IMR-90 (cell line): ENCODE measurements at places on chromosomes 2 and 18. TPM values are rescaled to one million over a fixed set of nuclear protein-coding genes. Genes with fewer than 3 reads are reported as not detected.
A peak's percentile ranks its signal among the peaks of the same experiment; 100 is the strongest.

The C2orf92 gene
- 2.0 and 2.5 TPM in 2 replicates for polyA plus RNA-seq

The BOK gene
- polyA plus RNA-seq: 34.4 and 37.4 TPM in 2 replicates

The AKAIN1 gene
- not detected in 2 replicates for polyA plus RNA-seq

The DIPK1C gene
- not detected in 2 replicates for polyA plus RNA-seq

The LYG1 gene
- 0.92 and 1.2 TPM in 2 replicates for polyA plus RNA-seq

DNA sequence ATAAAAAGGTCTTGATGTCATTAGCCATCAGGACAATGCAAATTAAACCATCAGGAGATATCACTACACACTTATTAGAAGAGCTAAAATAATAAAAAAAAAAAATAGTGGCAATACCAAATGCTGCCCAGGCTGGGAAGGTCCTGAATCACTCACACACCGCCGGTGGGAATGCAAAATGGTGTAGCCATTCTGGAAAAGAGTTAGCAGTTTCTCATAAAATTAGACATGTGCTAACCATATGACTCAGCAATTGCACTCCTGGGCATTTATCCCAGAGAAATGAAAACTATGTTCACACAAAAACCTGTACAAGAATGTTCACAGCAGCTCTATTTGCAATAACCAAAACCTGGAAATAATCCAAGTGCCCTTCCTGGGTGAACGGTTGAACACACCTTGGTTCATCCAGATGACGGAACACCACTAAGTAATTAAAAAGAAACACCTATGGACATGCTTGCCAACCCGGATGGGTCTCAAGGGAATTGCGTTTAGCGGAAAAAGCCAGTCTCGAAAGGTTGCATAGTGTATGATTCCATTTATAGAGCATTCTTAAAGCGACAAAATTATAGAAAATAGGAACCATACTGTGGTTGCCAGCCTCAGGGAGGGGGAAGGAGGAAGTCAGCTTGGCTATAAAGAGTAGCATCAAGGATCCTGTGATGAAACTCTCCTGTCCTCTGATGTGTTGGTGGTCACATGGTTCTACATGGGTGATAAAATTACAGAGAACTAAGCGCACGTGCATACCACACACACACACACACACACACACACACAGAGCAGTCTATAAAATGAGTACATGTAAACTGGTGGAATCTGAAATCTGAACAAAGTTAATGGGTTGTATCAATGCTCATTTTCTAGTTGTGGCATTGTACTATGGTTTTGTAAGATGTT lies 4.6 kb downstream of the MBP start:
- peak overlapping the region; percentile 51; the same call in 1 of the 2 replicates for H3K27ac ChIP-seq
- H3K4me3 ChIP-seq: no peak overlapping the region
- H3K4me1 ChIP-seq: peaks cover 20% of the 10 kb centered on the region
- peaks cover 14% of the 10 kb centered on the region for H3K27me3 ChIP-seq
- no peaks in the 10 kb centered on the region for H3K36me3 ChIP-seq

GRCh38 chr2:127762846-127763245 lies 48.1 kb downstream of the WDR33 start:
- H3K27ac ChIP-seq: no peak overlapping the region; the same call in 1 of the 2 replicates
- peak; percentile 90 for DNase-seq
- no peak overlapping the region for H3K4me3 ChIP-seq
- peaks cover 10% of the 10 kb centered on the region for H3K36me3 ChIP-seq

DNA sequence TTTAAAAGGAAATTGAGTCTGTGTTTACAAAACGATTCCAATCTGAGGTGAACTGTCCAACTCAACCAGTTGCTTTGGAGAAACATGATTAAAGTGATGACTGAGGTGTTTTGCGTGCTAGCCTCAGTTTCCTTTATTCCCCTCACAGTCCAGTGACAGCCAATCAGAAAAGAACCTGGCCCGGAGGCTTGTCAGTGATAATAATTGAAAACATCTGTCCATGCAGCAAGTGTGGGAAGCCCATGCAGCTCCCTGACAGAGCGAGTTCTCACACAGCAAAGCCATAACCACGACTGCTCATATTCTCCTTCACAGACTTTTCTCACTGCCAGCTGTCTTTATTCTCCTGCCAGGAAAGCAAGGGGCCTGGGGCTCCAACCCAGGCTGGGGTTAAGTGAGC lies 613.4 kb downstream of the ARHGAP15 start:
- DNase-seq: peak; percentile 36
- no peak overlapping the region for H3K4me3 ChIP-seq
- no peaks in the 10 kb centered on the region; the same call in 1 of the 2 replicates for H3K4me1 ChIP-seq
- no peak overlapping the region for H3K27ac ChIP-seq
- no peaks in the 10 kb centered on the region for H3K27me3 ChIP-seq

GRCh38 chr2:119174216-119174992 lies 15.9 kb upstream of the C1QL2 start:
- H3K4me1 ChIP-seq: no peaks in the 10 kb centered on the region
- peaks cover 11% of the 10 kb centered on the region; the same call in 1 of the 2 replicates for H3K27me3 ChIP-seq
- no peak for DNase-seq

DNA sequence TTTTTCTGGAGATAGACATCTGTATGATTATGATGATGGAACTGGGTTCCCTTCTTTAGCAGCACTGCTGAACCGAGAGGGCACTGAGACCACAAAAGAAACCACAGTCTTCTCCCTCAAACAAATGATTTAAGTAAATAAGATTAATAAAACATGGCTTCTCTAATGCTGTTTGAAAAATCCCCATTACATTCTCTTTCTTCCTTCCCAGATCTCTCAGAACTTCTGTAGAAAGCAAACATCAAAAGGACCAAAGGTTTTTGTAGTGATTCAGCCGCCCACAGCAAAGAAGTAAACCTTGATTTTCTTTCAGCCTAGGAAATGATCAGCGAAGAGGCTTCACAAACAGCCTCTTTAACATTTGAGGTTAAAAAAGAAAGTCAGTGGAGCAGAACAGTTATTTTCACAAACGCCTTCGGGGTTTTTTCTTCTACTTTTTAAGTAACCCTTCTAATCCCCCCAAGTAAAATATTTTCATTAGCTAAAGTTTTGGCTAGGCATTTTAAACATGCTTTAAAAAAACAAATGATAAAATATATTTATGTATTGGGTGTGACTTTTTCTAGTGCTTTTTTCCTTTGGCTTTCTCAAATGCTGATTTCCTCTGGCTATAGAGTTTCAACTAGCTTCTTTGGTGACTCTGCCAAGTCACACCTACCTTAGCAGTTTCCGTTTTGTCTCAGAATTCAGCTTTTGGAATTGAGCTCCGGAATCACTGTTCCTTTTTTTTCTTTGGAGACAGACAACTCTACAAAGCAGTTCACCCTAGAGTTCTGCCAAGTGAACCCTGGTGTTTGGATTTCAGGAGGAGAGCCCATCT lies 89.6 kb downstream of the UPP2 start:
- H3K27me3 ChIP-seq: no peaks in the 10 kb centered on the region
- no peak for DNase-seq
- H3K4me1 ChIP-seq: no peaks in the 10 kb centered on the region

GRCh38 chr18:71831039-71831438 lies 713.1 kb downstream of the CBLN2 start:
- H3K36me3 ChIP-seq: no peaks in the 10 kb centered on the region
- peak; percentile 13 for DNase-seq
- no peaks in the 10 kb centered on the region for H3K27me3 ChIP-seq
- no peaks in the 10 kb centered on the region for H3K4me1 ChIP-seq
- H3K27ac ChIP-seq: no peak overlapping the region
- H3K4me3 ChIP-seq: no peak overlapping the region

DNA sequence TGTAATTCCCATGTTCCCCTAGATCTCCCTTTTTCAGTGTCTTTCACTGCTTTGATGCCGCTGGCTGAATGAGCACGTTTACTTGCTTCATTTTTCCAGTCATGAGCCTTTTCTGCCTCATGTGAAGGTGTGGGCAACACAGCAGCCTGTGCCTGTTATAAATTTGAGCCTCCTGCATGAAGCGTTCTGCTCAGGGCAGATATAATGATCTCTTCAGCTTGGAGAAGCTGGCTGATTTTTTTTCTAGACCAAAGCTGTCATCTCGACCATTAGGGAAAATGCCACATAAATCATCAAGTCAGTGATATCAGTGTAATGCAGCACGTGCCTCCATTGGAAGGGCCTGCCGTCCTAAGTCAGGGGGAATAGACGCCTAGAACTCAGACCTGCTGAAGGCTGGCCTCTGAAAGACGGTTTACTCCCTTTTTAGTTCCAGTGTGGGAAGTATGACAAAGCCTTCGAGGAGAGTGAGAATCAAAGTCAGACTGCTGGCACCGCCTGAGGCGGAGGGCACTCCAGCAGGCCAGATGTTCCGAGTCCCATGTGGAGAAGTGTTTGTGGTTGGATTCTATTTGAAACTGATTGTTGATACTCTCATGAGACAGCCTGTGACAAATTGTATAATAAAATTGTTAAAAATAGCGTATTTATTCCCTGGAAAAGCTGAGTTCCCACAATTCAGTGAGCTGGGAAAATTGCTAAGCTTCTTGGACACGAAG lies 196.5 kb downstream of the MYO1B start:
- no peaks in the 10 kb centered on the region for H3K36me3 ChIP-seq
- no peak overlapping the region for H3K4me3 ChIP-seq
- H3K27me3 ChIP-seq: no peaks in the 10 kb centered on the region; the same call in 1 of the 2 replicates
- no peak overlapping the region for H3K27ac ChIP-seq

DNA sequence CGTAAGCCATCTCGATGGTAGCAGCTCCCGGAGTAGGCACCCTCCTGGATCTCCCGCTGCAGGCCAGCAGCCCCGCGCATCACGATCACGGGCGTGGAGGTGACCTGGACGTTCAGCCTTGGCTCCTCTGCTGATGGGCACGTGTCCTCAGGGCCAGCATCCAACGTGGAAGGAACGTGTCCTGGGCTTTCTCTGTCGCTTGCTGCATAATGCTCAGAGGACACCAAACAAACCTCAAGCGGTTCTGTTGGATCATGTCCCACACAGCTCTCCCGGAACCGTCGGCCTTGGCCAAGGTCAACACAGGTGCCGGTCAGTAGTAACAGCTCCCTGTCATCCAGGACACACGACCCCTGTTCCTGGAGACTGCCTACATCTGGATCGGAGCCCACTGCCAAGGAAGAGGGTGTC lies 23.1 kb downstream of the PASK start:
- H3K4me3 ChIP-seq: no peak overlapping the region
- H3K27ac ChIP-seq: no peak overlapping the region
- H3K36me3 ChIP-seq: peaks cover 9% of the 10 kb centered on the region
- no peak for DNase-seq
- no peaks in the 10 kb centered on the region for H3K27me3 ChIP-seq

DNA sequence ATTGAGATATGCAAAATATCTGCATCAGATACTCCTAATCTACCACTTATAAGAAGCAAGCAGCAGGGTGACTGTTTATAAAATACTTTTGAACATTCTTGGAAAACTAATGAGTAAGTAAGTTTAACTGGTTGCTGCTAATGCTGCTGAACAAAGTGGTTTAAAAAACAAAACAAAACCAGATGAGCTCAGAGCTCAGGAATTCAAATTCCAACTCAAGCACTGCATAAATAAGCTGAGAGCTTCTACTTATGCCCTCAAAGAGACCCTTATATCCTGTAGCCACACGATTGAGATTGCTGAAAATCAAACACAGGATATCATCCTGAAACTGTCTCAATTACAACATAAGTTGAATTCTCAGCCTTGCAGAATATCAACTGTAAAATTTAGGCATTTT lies 62.3 kb upstream of the NYAP2 start:
- no peak overlapping the region for H3K27ac ChIP-seq
- H3K27me3 ChIP-seq: no peaks in the 10 kb centered on the region
- DNase-seq: peak; percentile 80
- H3K36me3 ChIP-seq: no peaks in the 10 kb centered on the region
- H3K4me1 ChIP-seq: peaks cover 3% of the 10 kb centered on the region

DNA sequence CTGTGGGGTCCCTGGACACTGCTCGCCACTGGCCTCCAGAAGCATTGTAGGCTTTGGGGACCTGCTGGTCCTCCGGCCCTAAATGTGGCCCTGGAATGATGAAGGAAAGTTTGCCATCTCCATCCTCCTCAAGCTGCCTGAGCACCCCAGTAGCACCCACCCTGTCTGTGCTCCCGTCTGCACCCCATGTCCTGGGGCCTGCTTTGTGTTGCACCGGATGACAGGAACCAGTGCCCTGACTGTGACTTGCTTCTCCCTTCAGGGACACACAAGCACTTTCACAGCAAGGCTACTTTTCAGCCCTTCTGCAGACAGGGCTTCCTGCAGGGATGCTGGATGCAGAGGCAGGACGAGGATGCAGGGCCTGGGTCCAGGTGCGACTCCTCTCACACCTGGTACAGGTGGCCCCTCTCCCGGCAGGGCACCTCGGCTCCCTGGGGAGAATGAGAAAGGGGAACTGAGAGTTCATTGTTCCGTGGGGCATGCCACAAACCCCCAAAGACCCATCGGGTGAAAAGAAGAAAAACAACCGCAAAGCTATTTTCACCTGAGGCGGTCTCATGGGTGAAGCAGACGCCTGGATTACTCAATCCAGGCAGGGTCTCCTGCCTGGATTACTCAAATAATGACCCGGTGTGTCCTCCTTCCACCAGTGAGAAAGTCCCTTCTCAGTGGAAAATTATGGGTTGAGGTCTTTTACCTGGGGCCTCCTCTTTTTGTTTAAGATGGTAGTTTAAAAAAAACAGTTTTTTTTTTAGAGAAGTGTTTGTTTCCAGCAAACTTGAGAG lies 74.9 kb downstream of the LONRF2 start:
- no peak overlapping the region for H3K4me3 ChIP-seq
- H3K27ac ChIP-seq: no peak overlapping the region
- H3K4me1 ChIP-seq: peaks cover 12% of the 10 kb centered on the region
- H3K36me3 ChIP-seq: no peaks in the 10 kb centered on the region

DNA sequence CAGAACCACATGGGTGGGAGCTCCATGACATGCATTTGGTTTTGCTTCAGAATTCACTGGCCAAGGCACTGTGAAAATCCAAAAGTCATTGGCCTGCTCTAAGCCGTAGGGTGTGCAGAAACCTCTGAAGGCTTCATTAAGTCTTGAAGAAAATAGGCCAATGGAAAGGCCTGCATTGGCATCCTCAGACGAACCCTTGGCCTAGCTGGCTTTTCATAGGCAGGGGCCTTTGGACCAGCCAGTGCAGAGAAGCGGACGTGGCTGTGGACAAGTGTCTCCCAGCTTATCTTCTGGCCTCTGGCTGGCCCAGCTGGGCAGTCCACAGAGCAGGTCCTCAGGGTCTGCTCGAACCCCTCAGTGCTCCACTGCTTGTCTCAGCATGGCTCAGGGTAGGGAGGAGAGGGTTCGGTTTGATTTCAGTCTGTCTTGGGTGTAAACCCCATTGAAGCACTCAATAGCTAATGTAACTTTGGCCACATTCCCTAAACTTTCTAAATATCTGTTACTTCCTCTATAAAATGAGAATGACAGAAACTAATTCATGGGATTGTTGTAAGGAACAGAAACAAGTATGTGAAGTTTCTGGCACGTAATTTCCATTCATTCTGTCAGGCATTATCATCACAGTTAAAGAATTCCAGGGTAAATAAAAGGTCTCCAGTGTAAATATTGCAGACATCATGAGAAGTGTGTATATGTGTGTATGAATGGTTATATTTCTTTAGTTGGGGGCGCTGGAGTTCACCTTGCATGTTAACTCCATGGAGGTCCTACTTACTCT lies 125.5 kb downstream of the TFCP2L1 start:
- no peak overlapping the region for H3K4me3 ChIP-seq
- H3K4me1 ChIP-seq: no peaks in the 10 kb centered on the region
- DNase-seq: no peak
- H3K27ac ChIP-seq: no peak overlapping the region
- H3K27me3 ChIP-seq: peaks cover 4% of the 10 kb centered on the region

- H3K36me3 ChIP-seq: no peaks in the 10 kb centered on the region
- H3K27me3 ChIP-seq: no peaks in the 10 kb centered on the region
- DNase-seq: peak; percentile 48
- no peak overlapping the region for H3K4me3 ChIP-seq
Measured at GRCh38 chr2:142112757-142113221, 18.0 kb downstream of the LRP1B start.

GRCh38 chr18:55857956-55858355 lies 270.0 kb upstream of the TCF4 start:
- no peak overlapping the region for H3K4me3 ChIP-seq
- no peak overlapping the region for H3K27ac ChIP-seq
- no peaks in the 10 kb centered on the region for H3K27me3 ChIP-seq
- no peaks in the 10 kb centered on the region for H3K36me3 ChIP-seq
